ENCODE measurements at places on chromosomes 6 and 20. TPM values are rescaled to one million over a fixed set of nuclear protein-coding genes. Genes with fewer than 3 reads are reported as not detected.

Gene EPHA7
- not detected for polyA plus RNA-seq

Gene PTCHD4
- 0.13 TPM for polyA plus RNA-seq

Gene CCN5
- not detected for polyA plus RNA-seq

Gene HLA-DMB
- not detected for polyA plus RNA-seq

Gene ANGPT4
- not detected for polyA plus RNA-seq

Gene RIN2
- polyA plus RNA-seq = 23.6 TPM

Gene BNIP5
- polyA plus RNA-seq = not detected

Gene HACE1
- 2.6 TPM for polyA plus RNA-seq

Gene PKIB
- polyA plus RNA-seq = 0.94 TPM

Gene ACSS1
- 4.1 TPM for polyA plus RNA-seq

Gene PTK6
- 15.2 TPM for polyA plus RNA-seq

Gene WASF1
- polyA plus RNA-seq = 13.8 TPM

Gene GTSF1L
- polyA plus RNA-seq = not detected

Gene FAM83D
- 24.9 TPM for polyA plus RNA-seq

- DNase-seq = no peak
Measured at GRCh38 chr20:50272030-50272723, 81.5 kb downstream of the CEBPB start.

- DNase-seq = no peak
Measured at GRCh38 chr6:107443608-107444267, 15.6 kb downstream of the PDSS2 start.

GRCh38 chr20:9279918-9280401 lies 211.1 kb downstream of the PLCB4 start:
- DNase-seq = no peak

DNA sequence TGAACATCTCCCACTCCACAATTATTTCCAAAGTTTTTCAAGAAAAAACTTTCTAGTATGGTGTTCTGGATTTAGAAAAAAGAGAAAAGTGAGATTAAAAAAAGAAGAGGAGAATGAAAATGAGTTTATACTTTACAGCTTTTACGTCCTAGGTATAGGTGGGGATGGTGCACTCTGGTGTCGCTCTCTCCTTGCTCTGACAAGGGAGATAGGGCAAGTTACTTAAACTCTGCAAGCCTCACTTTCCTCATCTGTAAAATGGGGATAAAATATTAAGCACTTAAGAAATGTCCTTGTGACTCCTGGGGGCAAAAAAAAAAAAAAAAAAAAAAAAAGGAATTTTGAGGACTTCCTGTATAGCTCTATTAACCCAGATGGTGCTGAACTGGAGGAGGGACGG lies 4.5 kb upstream of the MAS1 start:
- DNase-seq = no peak

- peak; percentile 94 for DNase-seq
Measured at GRCh38 chr6:87945966-87946365, 101.7 kb upstream of the SPACA1 start.

DNA sequence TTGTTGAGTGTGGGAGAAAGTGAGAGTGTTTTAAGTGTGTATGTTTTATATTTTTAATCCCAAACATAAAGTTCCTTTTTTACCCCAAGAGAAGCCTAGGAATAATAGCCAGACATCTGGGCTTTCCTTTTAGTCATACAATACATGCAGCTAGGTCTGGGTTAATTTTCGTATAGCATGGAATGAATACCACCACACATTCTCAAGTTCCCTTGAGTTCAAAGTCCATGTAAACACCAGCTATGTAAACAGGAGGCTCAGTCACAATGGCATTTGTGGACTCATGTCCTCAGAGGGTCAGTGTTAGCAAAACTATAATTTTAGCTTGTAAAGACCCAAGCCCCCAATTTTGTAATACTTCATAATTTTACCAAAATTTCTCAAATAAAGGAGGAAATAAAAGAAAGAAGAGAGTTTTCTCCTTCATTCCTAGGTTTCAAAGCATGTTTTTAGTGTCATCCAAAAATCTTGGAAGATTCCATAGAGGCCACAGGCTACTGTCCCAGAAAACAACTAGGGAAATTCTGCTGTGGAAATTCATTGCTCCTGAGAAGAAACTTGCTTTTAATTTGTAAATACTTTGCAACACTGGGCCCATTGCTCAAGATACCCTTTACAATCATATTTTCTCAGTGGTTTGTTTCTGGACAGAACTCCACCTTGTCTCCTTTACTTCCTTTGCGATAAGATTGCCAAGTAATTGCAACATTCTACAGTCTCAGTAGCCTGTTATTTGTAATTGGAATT lies 671.2 kb downstream of the COL12A1 start:
- no peak for DNase-seq

- DNase-seq = no peak
Measured at GRCh38 chr6:24692003-24692402, 25.1 kb downstream of the ACOT13 start.

GRCh38 chr6:43163899-43164298 lies 7.2 kb upstream of the SRF start:
- no peak for DNase-seq

DNA sequence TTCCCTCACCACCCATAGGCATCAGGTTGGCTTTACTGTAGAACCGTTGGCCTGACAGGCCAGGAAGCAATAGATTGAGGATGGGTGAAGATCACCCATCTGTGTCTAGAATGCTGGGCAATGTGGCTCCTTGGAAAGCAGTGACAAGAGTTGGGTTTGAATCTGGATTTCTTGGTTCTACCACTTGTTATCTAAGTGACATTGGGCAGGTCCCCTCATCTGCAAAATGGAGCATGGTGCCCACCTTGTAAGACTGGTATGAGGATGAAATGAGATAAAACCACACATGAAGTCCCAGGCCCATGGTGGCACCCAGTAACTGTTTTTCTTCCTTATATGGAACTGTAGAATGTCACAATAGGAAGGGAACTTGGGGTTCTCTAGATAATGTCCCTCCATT lies 22.6 kb upstream of the SIRPB2 start:
- DNase-seq = no peak

DNA sequence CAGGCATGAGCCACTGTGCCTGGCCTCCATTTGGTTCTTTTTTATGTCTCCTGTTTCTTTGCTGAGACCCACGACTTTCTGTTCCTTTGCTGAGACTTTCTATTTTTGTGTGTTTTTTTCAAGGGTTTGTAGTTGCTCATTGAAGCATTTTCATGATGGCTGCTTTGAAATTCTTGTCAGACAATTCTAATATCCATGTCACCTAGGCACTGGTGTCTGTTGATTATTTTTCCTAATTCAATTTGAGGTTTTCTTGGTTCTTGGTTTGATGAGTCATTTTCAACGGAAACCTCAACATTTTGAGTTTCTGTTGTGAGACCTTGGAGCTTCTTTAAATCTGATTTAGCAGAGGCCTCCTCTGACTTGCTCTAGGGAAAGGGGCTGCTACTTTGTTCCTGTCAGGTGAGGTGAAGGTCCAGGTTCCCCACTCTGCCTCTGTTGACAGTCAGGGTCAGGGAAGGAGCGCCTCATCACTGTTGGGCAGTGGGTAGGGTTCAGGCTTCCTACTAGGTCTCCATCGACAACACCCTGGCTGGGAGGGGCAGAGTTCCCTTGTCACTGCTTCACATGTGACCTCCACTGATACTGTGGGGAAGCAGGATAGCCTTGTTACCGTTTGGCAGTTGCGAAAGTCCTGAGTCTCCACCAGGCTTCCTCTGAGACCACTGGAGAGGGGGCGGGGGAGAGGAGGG lies 67.2 kb upstream of the RNF24 start:
- DNase-seq = peak; percentile 50

GRCh38 chr6:43481075-43481474 lies 3.7 kb downstream of the TJAP1 start:
- DNase-seq = peak; percentile 67

DNA sequence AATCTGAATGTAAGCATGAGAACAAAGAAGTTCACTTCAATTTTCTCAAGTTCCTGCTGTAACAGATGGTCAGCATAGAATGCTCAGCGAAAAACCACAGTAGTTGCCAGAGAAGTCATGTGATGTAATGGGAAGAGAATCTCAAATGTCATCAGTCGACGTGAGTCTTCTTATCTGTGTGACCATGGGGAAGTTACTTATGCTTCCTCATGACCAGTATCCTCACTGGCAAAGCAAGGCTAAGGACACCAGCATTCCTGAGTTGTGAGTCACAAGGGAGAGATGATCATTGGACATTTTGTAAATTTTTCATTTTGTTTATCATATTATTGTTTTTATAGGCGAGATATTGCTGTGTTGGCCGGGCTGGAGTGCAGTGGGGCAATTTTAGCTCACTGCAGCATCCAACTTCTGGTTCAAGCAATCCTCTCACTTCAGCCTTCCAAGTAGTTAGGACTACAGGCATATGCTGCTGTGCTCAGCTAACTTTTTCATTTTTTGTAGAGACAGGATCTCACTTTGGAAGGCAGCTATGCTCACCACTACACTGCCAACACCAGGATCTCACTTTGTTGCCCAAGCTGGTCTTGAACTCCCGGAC lies 21.9 kb downstream of the SGK1 start:
- peak; percentile 86 for DNase-seq

DNA sequence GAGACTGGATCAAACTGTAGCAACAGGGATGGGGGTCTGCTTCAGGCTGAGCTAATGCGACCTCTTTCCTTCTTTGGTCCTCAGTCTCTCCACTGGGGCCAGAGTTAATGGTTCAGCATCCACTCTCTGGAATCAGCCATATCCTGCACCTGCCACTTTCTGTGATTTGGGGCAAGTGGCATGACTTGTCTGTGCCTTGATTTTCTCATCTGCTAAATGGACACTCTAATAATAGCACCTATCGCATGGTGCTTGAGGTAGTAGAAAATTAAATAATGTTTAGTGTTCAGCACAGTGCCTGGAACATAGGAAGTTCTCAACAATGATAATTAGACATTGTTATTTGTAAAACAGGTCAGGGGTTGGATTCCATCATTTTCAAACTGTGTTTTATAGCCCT lies 6.3 kb downstream of the XKR7 start:
- no peak for DNase-seq

DNA sequence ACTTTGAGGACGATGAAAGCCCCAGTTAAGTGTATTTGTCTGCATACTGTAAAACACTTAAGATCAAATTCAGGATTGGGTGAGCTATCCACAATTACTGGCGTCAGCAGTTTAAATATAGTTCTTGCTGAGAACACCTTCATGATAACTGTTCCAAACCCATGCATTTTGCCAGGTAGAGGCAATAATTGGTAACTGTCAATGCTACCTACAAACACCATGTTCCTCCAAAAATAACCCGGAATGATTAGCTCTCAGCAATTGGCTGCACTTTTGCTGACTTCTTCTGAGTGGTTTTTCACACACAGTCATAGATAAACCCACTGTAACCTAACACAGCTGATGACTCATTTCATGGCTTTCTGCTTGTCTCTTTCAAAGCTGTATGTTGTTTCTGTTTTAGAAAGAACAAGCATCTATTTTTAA lies 1358.6 kb upstream of the GJE1 start:
- no peak for DNase-seq

DNA sequence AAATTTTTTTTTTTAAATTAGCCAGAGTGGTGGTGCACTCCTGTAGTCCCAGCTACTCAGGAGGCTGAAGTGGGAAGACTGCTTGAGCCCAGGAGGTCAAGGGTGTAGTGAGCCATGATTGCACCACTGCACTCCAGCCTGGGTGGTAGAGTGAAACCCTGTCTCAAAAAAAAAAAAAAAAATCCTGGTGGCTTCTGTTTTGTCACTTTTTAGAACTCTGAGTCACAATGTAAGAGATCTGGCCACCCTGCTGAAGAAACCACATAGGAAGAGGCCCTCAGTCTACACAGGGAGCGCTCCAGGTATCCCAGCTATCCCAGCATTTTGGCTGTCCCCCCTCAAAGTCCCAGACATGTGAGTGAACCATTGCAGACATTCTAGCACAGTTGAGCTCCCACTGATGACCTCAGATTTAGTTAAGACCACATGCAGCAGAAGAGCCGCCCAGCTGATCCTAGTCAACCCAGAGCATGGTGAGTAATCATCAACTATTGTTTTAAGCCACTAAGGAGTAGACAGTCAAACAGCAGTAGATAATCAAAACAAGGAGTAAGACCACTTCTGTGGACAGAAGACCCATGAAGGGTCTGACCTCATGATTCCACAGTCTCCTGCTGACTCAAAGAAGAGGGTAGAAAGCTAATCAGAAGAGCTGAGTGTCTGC lies 12.7 kb upstream of the ARFGEF2 start:
- no peak for DNase-seq

DNA sequence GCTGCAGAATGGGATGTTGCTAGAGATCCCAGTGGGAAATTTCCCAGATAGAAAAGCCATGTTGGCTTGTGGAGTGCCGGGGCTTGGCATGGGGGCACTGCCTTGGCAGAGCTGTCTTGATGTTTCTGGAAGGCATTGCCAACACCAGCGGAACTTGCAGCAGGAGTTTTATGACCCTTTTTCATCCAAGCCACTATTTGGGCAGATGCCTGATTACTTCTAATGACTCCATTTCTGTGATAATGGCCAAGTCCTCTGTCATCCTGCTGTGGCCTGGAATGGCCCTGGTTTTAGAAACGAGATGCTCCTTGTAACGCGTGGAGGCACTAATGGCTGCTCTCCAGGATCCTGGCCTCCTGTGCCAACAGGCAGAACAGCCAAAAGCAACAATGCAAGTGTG lies 229.0 kb downstream of the ZNF217 start:
- no peak for DNase-seq

DNA sequence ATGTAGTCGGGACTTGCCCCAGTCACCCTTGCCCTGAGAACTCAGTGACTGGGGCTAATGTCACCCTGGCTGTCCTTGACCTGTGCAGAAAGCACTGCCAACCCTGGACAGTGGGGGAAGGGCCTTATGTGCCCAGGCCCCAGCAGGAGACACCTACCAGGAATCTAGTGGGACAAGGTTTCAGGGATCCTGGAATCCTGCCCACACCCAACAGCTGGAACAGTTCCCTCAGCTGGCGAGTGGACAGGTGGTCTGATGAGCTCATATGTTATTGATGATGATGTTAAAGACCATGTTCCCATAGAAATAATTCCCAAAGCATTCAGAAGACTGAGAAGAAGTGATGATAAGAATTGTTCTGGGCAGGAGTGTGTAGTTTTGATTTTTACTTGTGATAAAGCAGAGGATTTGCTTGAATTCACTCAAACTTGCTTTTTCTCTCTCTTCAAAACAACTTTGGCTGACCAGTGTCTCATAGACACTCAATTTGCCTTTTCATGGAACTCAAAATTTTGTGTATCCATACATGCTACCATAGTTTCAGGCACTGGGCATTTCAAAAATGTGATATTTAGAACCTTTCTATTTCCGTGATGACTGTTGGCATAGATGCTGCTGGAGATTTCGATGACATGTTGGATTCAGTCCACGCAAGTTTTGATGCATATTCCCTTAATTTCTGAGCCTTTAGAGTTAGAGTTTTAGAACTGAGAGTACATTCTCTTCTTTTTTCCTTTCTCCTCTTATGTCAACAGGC lies 79.3 kb downstream of the SLC22A3 start:
- peak; percentile 10 for DNase-seq

GRCh38 chr20:10448270-10449156 lies 13.4 kb downstream of the SLX4IP start:
- DNase-seq = no peak

DNA sequence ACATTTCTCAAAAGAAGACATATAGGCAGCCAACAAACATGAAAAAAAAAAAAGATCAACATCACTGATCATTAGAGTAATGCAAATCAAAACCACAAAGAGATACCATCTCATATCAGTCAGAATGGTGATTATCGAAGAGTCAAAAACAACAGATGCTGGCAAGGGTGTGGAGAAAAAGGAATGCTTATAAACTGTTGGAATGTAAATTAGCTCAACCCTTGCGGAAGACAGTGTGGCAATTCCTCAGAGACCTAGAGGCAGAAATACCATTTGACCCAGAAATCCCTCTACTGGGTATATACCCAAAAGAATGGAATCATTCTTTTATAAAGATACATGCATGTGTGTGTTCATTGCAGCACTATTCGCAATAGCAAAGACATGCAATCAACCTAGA lies 303.8 kb upstream of the THEMIS start:
- DNase-seq = peak; percentile 70
